Natural killer cell (primary cell): ENCODE measurements at places on chromosomes 4 and X. TPM values are rescaled to one million over a fixed set of nuclear protein-coding genes. Genes with fewer than 3 reads are reported as not detected.

- DNase-seq: no peak
Measured at GRCh38 chr4:98501383-98501782, 157.0 kb downstream of the TSPAN5 start.

DNA sequence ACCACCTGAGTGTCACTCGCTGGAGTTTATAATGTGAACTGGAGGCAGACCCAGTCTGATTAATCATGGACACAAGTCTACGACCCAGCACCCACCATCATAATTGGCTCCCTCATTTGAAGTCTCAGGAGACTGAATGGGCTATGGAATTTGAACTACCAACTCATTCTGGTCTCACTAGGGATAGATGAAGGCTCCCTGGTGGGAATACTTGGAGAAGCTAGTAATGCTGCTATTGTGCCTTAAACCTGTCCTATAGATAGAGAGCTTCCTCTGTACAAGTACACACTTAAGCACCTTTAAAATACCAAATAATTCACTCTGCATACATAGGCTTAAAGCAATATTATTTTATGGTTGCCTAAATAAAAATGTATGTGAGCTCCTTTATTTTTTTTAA lies 90.8 kb upstream of the SMARCAD1 start:
- DNase-seq: no peak

DNA sequence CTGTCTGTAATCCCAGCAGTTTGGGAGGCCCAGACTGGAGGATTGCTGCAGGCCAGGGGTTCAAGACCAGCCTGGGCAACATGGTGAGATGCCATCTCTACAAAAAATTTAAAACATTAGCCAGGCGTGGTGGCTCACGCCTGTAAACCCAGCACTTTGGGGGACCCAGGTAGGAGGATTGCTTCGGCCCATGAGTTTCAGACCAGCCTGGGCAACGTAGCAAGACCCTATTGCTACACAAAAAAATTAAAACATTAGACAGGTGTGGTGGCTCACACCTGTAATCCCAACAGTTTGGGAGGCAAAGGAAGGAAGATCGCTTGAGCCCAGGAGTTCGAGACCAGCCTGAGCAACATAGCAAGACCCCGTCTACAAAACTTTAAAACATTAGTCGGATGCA lies 1.3 kb downstream of the DHRSX start:
- no peak for DNase-seq

SH3RF1 gene
- 0.54 TPM for total RNA-seq

TENM3 gene
- total RNA-seq: not detected

DNA sequence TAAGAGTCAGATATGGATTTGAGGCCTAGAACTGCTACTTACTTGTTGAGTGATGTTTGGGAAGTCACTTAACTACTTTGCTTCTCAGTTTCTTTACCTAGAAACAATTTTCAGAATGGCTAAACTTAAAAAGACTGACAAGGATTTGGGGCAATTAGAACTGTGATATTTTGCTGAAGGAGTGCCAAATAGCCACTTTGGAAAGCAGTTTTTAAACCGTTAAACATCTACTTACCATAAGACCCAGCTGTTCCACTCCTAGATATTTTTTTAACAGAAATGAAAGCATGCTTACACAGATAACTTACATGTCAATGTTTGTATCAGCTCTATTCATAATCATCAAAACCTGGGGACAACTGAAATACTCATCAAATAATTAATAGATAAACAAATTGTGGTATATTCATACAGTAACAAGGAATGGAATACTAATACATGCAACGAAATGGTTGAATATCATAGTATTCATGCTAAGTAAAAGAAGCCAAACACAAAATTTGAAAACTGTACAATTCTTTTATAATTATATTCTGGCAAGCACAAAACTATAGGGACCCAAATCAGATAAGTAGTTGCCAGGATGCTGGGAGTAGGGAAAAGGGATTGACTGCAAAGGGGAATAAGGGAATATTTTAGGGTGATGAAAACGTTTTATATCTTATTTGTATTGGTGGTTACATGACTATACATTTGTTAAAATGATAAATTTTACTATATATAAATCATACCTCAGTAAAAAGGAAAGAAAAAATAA lies 24.0 kb downstream of the RPA4 start:
- DNase-seq: no peak

DNA sequence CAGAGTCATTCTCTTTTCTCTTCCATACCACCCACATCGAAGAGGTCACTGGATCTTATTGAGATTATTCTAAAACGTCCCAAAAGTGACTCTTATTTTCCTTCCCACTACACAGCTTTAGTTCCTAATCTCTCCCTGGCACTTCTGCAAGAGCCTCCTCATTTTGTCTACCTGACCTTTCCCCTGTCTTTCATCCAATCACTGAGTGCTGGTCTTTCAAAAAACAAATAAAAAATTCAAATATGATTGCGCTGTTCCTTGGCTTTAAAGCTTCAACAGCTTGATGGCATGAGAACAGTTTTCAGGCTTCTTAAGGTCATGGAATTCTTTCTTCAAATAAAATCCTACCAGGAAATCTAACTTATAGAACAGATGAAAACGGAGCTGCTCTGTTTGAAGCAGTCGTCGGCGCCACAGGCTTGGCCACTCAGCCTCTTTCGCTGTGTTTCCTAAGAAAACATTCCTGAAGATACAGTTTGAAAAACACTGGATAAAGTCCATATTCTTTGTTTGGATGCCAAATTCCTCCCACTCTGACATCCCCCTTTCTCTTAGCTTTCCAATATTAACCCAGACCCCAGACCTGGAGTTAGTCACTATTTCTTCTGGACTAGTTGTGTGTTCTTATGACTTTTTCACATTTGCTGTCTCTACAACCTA lies 12.5 kb downstream of the SYTL5 start:
- no peak for DNase-seq
